ENCODE measurements at places on chromosomes 7 and 10.

- no peak for DNase-seq
These were observed 285.7 kb downstream of the PPP1R3A start for GRCh38 chr7:113633073-113633472.

DNA sequence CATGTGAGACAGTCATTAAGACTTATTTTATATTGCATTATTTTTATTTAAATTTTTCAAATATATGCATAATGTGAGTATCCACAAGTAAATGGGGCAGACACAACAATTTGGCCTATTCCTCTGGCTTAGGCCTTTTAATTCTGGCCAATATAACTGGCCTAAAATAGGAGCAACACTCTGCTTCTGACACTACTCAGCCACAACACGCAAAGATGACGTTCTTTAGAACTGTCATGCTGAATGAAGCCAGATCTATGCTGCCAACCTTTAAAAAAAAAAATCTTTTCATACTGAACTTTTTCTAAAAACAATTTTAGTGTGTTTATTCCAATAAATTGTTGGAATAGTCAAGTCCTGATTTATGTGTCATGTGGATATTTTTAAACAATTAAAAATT, 355.0 kb upstream of the BMPER start:
- DNase-seq = no peak

GRCh38 chr7:150663802-150664494, 21.6 kb upstream of the GIMAP2 start:
- DNase-seq = no peak

- DNase-seq = no peak
These were observed 28.2 kb upstream of the ZNF488 start for GRCh38 chr10:47412177-47412730.

GRCh38 chr7:116770941-116771340, 91.4 kb upstream of the CAPZA2 start:
- DNase-seq = no peak

GRCh38 chr7:115851291-115851690, 179.3 kb downstream of the TFEC start:
- no peak for DNase-seq

DNA sequence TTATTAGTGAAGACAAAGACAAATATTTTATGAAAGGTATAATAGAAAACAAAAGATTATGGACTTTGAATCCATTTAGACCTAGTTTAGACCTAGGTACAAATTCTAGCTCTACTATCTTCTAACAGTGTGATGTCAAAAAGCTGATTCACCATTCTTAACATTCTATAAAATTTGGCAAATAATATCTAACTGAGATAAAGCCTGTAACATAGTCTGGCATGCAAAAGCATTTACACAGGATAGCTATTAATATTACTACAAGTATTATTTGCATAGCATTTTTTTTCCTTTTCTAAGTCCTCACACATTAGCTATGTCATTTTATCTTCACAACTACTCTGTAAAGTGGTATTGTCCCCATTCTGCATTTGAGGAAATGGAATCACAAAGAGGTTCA, 179.6 kb upstream of the LRRTM3 start:
- no peak for DNase-seq

DNA sequence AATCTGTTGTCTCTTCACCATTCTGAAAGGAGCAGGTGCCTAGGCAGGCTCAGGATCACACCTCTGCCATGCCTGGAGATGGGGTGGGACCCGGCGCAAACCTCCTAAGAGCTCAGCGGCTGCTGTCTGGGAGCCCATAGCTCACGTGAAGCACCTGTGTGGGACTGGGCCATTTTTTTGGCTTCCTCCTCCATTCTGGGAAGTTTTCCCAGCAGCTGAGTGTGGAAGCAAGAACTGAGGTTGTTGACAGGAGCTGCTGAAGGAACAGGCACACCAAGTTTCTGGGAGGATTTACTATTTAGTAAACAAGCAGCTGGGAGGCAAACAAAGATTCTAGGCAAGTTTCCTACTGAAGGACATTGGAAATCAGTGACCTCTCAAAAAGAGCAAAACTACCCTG, 77.3 kb downstream of the FAM13C start:
- DNase-seq = no peak

- no peak for DNase-seq
These were observed 1213.7 kb downstream of the GATA3 start for GRCh38 chr10:9268176-9268575.

DNA sequence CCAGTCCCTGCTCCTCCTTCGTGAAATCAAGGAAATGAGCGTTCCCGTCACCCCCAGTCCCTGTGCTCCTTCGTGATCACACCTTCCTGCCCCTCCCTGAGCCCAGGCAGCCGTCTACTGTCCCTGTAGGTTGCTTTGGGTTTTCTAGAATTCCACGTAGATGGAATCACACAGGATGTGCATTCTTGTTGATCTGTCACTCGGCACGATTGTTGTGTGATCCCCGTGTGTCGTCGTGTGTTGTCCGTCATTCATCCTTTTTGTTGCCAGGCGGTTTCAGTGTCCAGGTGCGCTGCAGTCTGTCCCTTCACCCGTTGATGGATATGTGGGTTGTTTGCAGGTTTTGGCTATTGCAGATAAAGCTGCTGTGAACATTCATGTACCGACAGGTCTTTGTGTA, 9.4 kb downstream of the MTG1 start:
- DNase-seq = no peak

GRCh38 chr10:98268694-98269431, 869 bp upstream of the LOXL4 start:
- DNase-seq = no peak

DNA sequence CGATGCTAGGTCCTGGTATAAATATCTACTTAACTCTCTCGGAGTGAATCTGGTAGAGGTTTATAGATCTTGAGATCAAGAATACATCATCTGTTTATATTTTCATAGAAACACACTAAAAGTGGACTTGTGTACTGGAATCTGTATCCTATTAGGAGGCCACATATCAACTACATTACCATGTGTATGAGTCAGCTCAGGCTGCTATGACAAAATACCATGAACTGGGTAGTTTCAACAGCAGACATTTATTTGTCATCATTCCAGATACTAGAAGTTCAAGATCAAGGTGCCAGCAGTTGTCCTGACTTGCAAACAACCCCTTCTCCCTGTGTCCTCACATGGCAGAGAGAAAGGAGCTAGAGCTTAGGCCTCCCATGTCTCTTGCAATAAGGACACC, 113.9 kb upstream of the PFKP start:
- no peak for DNase-seq

DNA sequence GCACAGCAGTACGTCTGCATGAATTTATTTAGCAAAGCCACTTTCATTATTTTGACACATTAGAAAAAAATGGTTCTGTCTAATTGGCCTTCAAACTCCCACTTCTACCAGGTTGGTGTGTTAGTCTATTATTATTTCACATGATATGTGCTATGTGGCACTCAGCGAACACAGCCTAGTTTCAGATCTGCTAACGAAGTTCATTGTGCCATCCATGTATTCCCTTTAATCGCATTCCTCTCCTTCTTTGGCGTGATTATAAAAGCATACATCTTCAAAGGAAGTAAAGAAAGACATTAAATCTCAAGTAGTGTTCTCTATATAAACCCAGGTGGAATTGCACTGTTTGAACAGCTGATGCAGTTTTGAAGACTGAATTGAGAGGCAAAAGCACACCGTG, 96.4 kb upstream of the CACNA2D1 start:
- DNase-seq = no peak

- DNase-seq = no peak
These were observed 116.0 kb downstream of the SLIT1 start for GRCh38 chr10:97069576-97070362.

- DNase-seq = no peak
These were observed 228.1 kb downstream of the BMPER start for GRCh38 chr7:34133356-34133982.

GRCh38 chr7:43557831-43558495, 24.9 kb upstream of the STK17A start:
- DNase-seq = no peak

- DNase-seq = no peak
These were observed 720.8 kb downstream of the AUTS2 start for GRCh38 chr7:70319057-70319456.

DNA sequence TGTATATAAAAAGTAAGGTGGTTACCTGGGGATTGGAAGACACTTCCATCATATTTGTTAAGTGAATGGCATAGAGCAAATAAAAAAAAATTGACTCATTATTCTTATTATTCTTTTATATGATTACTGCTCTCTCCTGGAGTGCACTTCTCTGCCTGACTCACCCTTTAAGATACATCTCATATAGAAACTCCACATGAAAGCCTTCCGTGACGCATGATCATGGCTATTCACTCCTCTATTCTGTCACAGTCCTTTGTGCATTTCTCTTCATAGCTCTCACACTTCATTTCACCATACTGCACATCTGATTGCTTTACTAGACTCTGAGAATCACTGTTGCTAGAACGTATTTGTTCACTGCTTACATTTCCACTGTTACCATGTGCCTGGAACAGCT, 597.3 kb downstream of the CNTNAP2 start:
- no peak for DNase-seq

DNA sequence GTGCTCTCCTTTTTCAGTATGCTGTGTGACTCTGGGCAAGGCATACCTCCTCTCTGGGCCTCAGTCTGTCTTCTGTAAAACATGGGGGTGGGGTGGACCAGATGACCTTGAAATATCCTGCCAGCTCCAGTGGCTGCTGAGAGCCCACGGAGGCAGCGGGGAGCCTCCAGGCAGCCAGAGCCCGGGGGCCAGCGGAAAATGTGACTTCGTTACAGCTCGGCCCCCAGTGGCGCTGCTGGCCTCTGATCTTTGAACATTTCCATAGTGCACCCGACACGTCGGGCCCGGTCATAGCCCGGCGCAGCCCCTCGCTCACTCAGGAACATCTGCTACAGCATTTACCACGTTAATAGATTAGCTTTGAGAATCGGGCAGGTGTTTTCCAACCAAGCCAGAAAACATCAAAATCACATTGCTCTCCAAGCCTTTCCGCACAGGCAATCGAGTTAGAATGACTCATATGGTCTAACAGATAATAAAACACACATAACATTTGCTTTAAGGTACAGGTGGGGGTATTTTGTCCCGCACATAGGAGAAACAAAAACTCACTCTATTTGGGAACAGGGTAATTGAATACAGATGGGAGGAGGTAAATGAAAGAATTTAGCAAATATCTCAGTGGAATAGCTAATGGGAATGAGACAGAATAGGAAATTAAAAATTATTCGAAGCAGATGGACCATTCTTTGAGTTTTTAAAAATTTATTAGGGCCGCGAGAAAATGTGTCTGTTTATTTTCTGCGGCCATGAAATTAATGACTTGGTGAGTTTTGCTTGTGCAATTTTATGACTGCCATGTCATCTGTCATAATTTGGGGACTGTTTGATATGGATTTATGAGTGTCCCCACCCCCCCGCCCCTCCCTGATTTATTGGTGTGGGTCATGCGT, 26.3 kb upstream of the COMTD1 start:
- DNase-seq = no peak

- peak; percentile 66 for DNase-seq
These were observed 6.7 kb upstream of the SMNDC1 start for GRCh38 chr10:110311357-110311949.

- DNase-seq = no peak
These were observed 148.6 kb upstream of the PDE1C start for GRCh38 chr7:32218741-32219288.

GRCh38 chr7:151565541-151565940, 45.8 kb upstream of the RHEB start:
- DNase-seq = no peak

DNA sequence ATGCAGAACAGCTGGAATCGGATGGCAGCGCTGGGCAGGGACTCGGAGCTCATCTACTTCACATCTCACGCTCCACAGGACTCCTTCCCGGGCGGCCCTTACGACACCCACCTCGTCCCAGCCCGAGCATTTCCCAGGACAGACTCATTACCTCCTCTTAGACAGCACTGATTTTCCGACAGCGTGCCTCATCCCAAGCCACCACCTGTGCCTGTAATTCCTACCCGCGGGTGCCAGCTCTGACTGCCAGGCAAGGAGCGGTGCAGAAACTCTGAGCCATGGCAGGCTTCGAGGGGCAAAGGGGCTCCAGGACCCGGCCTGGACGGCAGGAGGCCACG, 25.6 kb downstream of the GPER1 start:
- no peak for DNase-seq

DNA sequence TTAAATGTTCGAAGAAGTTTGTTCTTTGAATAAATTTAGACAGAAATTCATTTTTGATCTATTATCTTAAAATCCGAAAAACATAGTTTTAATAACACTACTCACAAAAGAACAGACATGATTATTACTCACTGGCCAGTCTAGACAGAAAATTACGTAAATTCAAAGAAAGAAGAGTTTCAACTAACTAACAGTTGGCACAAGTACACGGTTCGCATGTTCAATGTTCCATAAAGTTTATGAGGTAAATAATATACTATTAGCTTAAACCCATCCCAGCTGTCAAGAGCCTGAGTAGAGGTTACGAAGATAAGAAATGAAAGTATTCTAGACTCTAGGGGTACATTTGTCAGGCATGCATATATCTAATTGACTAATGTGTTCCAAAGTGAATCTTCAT, 151.8 kb upstream of the ASAH2 start:
- DNase-seq = no peak

GRCh38 chr10:59281861-59282260, 80.5 kb downstream of the FAM13C start:
- no peak for DNase-seq

DNA sequence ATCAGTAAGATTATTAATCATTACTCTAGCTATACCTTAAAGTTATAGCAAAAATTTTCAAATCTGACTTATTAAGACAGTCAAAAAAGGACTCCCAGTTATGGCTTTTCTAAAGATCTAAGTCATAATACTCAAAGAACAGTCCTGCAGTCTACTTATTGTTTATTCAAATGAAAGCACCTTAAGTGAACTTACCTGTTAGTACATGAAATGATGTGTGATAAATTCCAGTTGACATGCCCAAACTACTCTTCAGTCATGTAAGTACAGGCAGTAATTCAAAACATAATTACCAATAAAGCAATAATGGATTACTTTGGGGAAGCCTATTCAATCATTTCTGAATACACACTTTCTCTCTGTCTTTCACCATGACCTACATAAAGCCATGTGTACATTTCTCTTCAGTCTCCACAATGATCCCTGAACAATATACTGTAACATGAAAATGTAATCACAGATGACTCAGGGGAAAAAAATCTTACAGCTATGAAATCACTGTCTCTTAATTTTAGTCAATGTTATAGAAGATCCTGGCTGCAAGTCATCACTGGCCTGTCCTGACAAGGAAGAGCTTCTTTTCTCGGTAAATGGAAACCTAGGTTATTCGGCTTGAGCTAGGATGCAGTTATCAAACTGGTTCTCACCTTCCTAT, 420.7 kb upstream of the LRRTM3 start:
- no peak for DNase-seq

GRCh38 chr7:16644157-16644556, 1.4 kb downstream of the ANKMY2 start:
- DNase-seq = no peak

DNA sequence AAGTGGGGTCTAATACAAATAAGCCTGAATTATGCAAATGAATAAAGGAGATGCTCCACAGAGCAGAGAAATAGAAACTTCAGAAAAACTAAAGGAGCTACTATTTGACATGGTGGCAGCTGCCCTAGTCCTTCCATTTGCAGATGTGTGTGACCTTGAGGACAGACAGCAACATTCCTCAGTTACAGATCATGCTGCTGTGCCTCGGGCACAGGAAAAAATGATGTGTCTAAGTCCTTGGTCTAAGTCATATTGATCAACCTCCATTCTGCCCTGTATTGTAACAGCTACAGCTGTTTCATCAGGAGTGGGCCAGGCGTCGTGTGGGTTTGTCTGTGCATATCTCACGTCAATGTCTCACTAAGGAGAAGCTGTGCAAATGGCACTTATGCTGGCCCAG, 710.4 kb downstream of the TNS3 start:
- no peak for DNase-seq
